T-helper 2 cell treated with Interferon-gamma antibody and Interleukin-4, amounts not matched to agents 100 ng/mL and 5 ng/mL, for 36 hours (primary cell): ENCODE measurements at places on chromosomes 3 and 15. TPM values are rescaled to one million over a fixed set of nuclear protein-coding genes. Genes with fewer than 3 reads are reported as not detected.

The CLDN18 gene
- not detected in 2 replicates for total RNA-seq

The STAB1 gene
- total RNA-seq, result 0.05 and 0.09 TPM in 2 replicates

The ULK3 gene
- 55.4 and 59.6 TPM in 2 replicates for total RNA-seq

The FBXL2 gene
- total RNA-seq, result not detected in 2 replicates

The DPPA2 gene
- not detected in 2 replicates for total RNA-seq

The CYFIP1 gene
- 14.3 and 14.5 TPM in 2 replicates for total RNA-seq
